NCI-H187 treated with DMSO at 0.1 percent for 48 hours (cell line): ENCODE measurements at places on chromosomes 1 and 21.
A peak's percentile ranks its signal among the peaks of the same experiment; 100 is the strongest.

- no peak for DNase-seq
Observed at GRCh38 chr1:37479255-37480124, 5.1 kb downstream of the ZC3H12A start.

DNA sequence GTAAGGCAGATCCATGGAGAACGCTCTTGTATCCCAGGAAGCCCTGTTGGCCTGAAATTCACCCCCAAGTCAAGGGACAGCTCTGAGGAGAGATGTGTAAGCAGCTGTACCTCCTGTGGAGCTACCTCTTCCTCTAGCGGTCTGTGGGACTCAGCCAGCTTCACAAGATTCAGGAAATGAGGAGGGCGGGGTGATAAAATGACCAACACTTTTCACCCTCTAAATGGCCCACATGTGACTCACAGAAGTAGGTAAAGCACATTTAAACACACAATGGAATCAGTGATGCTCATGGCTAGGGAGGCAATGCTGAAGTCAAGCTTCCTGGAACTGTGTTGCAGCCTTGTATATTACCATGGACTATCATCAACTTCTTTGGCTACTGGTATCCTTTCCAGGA lies at the start of gene SH2D1B:
TSS of gene SH2D1B (minus strand) at position 135 of the 400 bp plus-strand sequence. CDS start at position 15, 120 bp downstream.
- DNase-seq = no peak

- no peak for DNase-seq
Observed at GRCh38 chr1:23684415-23684814, 7.2 kb upstream of the RPL11 start.

- no peak for DNase-seq
Observed at GRCh38 chr1:159845751-159846629, 16.5 kb downstream of the VSIG8 start.

DNA sequence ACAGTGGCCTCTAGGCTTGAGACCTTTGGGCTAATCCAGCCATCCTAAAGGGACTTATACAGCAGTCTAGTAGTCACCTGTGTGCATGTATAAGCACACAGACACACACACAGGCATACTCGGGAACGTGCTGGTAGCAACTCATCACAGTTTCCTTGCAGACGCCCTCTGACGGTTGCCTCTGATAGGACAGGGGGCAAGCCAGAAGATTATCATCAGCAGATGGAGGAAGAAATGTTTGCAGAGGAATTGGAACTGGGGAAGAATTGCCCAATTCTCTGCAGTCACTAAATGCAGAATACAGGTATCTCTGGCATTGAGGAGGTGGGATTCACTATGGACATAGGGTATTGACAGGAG lies 222.2 kb downstream of the C1orf94 start:
- DNase-seq = no peak

- DNase-seq = no peak
Observed at GRCh38 chr1:19903621-19904020, 19.8 kb downstream of the PLA2G2E start.

DNA sequence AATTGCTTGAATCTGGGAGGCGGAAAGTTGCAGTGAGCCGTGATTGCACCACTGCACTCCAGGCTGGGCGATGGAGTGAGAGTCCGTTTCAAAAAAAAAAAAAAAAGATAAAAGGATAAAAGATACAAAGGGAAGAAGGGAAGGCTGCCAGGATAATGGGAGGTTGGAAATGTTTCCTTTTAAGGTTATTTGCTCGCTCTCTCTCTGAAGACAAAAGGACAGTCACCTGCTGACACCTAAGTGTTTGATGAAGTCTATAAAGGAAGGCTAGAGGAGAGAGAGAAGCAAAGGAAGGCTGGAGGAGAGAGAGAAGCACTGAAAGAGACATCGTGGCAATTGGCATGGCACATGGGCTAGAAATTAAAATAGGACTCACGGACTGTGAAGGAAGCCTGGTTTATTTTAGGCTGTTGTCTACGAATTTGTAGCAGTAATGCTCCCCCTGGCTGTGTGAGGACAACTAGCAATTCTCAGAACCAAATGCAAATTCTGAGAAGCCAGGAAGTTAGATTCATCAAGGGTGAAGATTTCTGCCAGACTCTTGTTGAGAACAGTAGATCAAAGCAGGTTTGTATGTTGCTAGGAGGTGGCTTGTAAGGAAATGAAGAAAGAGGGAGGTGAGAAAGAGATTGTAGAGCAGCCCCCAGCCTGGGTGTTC lies 154.2 kb downstream of the ZP4 start:
- DNase-seq = no peak

GRCh38 chr1:97297611-97298010 lies 576.0 kb downstream of the PTBP2 start:
- DNase-seq = no peak

GRCh38 chr1:231691618-231692259 lies 65.1 kb downstream of the DISC1 start:
- no peak for DNase-seq

DNA sequence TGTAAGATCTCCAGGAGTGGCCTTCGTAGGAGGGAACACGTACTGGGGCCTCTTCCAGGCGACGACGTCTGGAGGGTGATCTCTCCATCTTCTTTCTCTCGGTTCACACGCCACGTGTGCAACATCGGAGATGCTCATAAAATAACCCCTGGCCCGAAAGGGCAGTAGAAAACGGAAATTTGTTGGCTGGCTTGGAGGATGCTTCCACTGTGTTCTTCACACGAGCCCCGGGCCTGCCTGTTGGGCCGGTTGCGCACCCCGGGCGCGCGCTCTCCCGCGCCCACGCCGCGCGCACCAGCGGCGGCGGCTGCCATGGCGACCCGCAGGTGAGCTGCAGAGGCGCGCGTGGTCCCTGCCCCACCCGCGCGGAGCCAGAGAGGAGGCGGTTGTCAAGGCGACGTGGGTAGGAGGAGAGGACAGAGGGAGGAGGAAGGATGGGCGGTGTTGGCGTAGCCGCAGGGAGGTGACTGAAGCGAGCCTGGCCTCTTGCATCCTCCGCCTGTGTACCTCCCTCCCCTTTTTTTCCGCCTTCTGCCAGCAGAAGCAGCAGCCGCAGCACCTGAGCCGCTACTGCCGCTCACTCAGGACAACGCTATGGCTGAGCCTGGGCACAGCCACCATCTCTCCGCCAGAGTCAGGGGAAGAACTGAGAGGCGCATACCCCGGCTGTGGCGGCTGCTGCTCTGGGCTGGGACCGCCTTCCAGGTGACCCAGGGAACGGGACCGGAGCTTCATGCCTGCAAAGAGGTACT lies at the start of gene ELAPOR1:
TSS of gene ELAPOR1 (plus strand) at position 526 of the 752 bp plus-strand sequence. CDS start at position 595, 69 bp downstream.
- DNase-seq = peak; percentile 78

DNA sequence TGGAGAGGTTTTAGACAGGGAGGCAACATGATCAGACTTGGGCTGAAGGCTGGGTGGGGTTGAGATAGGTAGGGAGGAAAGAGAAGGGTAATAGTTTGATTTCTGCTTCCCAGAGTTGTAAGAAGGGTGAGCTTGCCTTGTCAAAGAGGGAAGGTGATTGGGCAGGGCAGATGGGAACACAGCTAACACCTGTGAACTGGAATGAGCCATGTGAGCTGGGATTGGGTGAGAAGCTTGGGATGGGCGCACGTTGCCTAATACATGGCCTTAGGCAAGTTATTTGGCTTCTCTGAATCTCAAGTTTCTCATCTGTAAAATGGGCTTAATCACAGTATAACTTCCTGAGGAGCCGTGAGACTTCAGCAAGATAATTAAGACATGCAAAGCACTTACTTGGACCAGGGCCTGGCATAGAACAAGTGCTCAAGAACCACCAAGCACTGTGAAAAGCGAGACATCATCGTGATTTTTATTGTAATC lies 33.8 kb upstream of the ID3 start:
- DNase-seq = no peak

- no peak for DNase-seq
Observed at GRCh38 chr1:112358798-112359408, 37.1 kb upstream of the CTTNBP2NL start.

DNA sequence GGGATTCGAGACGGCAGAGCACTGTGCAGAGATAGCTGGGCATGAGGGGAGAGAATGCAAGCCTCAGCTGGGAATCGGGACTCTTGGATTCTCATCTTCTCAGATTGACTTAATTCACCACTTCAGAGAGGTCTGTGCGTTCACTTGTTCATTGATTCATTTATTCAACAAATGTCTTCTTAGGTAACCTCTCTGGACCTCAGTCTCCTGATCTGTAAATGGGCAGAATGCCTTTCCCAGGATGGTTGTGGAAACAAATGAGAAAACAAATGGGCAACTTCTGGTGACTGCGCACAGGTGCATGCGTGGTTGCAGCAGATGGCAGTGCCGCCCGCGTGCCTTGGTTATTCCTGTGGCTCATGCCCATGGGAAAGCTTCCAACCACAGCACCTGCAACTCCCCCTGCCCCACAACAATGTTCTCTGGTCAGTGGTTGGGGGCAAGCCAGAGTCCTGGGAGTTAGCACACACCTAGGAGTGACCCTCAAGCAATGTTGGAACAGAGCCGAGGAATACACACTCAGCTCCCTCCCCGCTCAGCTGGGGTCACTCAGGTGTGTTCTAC lies 110.1 kb upstream of the RUNX3 start:
- DNase-seq = no peak

- no peak for DNase-seq
Observed at GRCh38 chr1:44924835-44925464, 61.4 kb downstream of the EIF2B3 start.

DNA sequence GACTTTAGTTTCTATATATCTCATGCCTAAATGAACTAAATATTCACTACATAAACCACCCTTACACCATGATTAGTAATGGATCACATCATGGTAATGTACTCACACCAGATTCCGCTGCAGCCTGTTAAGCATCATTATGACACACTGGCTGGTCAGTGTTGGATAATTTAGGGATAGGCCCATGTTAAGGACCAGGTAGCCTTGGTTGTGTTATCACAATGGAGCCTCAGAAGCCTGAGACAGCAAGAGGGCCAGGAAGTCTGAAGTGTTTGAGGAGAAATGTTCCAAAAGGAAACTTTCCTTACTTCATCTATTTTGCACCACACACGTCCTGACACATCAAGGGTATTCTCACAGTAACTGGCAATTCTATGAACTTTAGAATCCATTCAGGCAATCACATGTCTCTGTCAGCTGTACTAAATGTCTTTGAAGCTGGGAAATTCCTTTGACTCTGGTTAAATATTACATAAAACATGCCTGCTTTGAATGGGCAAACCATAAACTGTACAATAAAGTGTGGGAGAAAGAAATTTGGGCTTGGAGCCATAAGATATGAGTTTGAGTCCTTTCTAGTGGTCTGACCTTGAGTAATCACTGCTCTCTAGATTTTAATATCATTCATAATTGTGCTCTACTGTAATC lies 105.3 kb upstream of the DPT start:
- no peak for DNase-seq

- DNase-seq = no peak
Observed at GRCh38 chr1:241787691-241788090, 60.3 kb upstream of the EXO1 start.

DNA sequence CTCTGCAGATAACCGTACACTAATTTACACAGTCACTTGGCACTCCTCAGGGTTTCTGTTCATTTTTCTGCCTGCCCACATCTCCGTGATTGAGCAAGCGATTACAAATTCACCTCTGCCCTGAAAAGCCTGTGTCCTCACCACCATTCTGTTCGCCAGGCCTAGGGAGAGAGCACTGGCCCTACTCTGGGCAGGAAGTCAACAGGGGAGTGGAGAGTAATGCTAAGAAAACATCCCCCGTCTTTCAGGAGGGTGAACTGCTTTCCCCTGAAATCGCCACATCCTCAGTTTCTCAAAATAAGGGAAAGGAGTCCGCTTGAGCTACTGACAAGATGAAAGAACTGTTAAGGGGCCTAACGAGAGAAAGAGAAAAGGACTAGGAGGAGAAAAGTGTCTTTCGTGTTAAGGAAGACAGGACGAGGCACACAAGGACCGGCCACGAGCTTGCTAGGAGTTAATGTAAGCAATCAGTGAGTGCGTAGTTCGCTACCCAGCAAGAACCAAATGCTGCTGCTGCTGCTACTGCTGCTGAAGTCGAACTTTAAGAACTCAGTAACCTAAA lies 632 bp downstream of the PEX19 start:
- no peak for DNase-seq

DNA sequence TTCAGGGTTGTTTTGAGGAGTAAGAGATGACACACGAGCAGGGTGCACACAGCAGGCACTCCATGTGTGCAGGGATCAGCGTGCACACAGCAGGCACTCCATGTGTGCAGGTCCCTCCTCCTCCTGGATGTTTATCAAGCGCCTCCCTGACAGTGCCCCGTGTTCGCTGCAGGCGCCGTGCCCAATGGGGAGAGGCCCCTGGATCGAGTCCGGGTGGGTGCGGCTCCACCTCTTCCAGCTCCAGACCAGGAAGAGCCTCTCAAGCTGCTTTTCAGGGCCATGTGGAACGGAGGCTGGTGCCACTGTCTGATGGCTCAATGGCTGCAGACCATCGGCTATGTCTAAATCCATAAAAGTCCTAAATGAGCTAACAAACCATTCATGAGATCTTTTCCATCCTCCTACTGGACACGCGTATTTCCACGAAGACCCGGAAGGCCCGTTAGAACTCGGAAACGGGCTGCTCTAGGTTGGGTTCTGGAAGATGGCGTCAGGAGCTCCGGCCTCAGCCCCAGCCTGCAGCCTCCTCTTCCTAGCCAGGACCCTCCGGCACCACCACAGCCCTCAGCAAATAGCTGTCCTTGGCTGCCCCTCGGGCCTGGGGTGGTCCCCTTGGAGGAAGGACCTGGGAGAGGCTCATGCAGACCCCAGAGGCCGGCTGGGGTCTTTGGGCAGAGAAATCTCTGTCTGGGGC lies 36.0 kb downstream of the RRP1 start:
- no peak for DNase-seq

GRCh38 chr1:232211149-232211548 lies 418.8 kb downstream of the SIPA1L2 start:
- no peak for DNase-seq

- DNase-seq = no peak
Observed at GRCh38 chr1:29320156-29320940, 84.0 kb downstream of the PTPRU start.

DNA sequence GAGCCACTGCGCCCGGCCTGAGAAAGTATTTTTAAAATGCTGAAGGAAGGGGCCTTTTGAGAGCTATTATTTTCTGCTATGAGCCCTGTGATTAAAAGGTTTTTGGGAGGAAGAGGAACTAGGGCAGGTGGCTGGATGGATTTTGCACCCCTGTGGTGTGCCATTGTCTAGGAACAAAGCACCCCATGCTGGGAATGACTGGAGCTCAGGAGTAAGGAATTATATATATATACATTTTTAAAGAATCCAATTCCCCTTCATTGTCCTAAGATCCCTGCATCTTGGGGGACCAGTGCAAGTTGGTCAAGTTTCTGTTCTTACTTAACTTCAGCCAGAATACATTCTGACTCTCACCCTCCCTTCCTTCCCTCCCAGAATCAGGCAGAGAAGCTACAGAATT lies 91.6 kb downstream of the ZNF648 start:
- no peak for DNase-seq

- DNase-seq = no peak
Observed at GRCh38 chr21:41418956-41419680, 6.9 kb upstream of the MX1 start.

DNA sequence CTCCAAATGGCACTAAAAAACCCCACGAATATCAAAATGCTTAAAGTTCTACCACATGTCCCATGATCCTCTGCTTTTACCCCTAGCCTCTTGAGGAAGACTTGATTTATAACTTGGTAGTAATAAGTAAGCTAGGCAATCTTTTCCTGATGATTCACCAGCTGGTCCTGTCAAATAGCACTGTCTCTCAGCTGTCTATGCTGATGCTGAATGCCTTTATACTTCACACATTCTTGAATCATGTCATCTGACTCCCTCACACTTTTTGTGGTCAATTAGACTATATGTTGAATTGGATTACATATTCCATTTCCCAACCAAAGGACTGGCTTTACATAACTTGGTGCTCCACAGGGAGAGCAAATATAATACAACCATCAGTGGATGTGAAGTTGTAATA lies 16.6 kb downstream of the C21orf91 start:
- no peak for DNase-seq

GRCh38 chr21:29654855-29655254 lies 284.9 kb downstream of the GRIK1 start:
- no peak for DNase-seq

- no peak for DNase-seq
Observed at GRCh38 chr1:160628799-160629263, 18.0 kb downstream of the SLAMF1 start.
